ENCODE measurements at places on chromosomes 6 and 20.

- DNase-seq, result no peak
Measured at GRCh38 chr6:149766156-149766769, 16.7 kb downstream of the PCMT1 start.

DNA sequence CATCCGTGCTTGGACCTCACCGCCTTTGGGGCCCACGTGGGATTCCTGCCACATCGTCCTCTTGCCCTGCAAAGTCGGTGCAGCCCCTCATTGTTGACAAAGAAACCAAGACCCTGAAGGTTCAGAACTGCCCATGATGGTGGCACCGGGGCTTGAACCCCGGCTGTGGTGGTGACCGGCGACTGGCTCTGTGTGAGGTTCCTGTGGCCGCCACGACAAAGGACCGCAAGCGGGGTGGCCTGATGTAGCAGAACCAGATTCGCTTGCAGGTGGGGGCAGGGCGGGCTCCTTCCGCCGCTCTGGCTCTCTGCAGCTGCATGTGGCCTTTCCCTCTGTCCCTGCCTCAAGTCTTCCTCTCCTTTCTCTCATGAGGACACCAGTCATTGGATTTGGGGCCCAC lies 28.7 kb downstream of the SLCO4A1 start:
- DNase-seq, result no peak

DNA sequence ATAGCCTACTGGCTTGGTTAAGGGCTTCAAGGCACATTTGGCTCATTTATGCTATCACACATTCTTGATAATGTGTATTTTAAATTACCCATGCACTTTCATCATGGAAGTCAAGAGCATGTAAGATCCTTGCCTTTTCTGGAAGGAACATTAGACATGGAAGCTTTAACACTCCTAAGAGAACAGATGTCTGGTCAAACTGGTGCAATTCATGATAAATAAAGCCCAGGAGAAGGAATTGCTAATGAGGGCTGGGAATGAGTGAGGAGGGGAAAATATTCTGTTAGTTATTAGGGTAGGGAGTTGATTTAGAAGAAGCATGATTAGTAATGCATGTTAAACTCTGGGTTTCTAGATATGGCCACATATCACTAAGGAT lies 688.6 kb upstream of the CITED2 start:
- no peak for DNase-seq

GRCh38 chr6:168186438-168186837 lies 107.4 kb upstream of the FRMD1 start:
- DNase-seq, result no peak

- DNase-seq, result no peak
Measured at GRCh38 chr6:161496941-161497340, 223.1 kb upstream of the AGPAT4 start.

GRCh38 chr6:85911067-85911466 lies 268.4 kb upstream of the SYNCRIP start:
- no peak for DNase-seq

DNA sequence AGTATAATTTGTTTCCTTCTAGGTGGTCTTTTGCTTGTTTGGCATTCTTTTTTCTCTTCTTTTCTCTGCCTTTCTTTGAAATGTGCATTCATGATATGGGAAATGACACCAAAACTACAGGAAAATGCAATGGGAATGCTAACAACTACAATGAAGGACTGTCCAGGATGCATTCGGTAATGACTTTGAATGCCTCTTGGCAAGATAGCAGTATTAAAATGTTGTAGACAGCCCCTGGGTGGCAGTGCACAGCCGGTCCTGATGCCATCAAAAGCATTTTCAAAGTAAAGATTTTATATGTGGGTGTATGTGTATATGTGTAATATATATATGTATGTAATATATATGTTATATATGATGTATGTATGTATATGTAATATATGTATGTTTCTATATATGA lies 218.8 kb upstream of the MMS22L start:
- no peak for DNase-seq

- DNase-seq, result peak; percentile 42
Measured at GRCh38 chr6:32413427-32414047, 6.6 kb upstream of the BTNL2 start.

DNA sequence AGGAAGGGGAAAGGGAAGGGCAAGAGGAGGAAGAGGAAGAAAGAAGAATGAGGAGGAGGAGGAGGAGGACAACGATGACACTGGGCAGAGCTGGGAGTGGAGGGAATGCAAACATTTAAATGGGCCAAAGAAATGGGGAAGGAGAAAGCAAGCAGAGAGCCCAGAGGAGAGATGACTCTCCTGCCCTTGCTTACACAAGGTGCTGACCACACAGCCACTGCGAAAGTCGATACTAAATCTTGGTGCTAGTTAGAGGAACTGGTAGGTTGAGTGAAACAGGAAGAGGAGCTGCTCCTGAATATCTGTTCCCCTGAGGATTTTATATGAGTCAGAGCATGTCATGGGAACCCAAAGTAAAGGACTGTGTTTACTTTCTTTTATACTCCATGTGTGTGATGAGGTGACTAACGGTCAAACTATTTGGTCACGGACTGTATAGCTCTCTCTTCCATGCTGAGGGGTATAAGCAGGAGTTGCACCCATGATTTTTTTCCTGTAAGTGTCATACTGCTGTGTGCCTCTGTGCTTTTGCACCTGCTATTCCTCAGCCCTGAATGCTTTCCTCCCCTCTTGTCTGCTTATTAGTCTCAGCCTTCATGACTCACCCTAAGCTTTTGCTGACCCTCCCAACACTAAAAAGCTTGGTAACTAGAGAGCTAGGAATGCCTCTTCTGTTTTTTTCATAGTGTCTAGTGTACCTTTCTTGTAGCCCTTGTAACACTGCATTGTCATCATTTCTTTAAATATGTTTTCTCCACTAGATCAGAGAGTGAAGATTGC lies 9.5 kb upstream of the PAQR8 start:
- no peak for DNase-seq

DNA sequence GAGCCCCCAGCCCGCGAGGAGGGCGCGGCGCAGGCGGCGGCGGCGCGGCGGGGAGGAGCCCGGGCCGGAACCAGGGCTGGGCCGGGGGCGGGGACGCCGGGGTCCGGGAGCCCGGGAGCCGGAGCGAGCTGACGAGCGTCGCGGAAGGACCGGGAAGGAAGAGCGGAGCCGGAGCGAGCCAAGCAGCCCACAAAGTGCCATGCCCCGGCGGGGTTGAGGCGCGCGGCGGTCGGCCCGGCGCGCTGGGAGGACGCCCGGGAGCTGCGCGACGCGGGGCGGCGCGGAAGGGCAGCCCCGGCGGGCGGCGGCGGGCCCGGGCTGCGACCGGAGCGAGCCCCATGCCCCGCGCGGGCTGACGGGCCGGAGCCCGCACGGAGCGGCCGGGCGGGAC lies 289 bp downstream of the FOXP4 start:
- no peak for DNase-seq

DNA sequence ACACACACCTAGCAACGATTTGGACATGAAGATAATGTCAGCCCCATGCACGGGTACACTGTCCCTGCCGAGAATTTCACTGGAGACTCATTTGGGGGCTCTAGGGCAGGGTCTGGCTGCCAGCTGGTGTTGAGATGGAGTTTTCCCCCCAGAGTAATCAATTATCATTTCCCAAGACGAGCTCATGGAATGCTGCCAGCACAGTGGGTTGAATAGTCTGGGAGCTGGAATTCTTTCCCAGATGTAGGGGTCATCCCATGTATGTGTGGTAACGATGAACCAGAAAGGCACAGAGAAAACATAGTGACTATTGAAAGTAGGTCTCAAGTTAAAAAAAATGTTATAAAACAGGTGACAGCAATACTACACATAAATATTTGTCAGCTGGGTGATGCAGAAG lies 579.9 kb downstream of the MAFB start:
- no peak for DNase-seq

DNA sequence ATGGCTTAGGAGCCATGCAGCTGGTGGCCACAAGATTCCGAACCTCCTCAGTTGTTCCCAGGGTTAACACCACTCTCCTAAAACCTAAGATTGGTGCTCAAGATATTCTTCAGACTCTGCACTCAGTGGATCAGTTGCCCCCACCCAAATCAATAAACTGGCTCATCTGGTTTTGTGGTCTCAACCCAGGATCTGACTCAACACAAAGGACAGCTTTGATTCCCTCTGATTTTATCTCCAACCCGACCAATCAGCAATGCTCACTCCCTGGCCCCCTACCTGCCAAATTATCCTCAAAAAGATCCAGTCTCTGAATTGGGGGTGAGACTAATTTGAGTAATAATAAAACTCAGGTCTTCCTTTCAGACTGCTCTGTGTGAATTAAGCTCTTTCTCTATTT lies 137.5 kb downstream of the EYS start:
- DNase-seq, result no peak

DNA sequence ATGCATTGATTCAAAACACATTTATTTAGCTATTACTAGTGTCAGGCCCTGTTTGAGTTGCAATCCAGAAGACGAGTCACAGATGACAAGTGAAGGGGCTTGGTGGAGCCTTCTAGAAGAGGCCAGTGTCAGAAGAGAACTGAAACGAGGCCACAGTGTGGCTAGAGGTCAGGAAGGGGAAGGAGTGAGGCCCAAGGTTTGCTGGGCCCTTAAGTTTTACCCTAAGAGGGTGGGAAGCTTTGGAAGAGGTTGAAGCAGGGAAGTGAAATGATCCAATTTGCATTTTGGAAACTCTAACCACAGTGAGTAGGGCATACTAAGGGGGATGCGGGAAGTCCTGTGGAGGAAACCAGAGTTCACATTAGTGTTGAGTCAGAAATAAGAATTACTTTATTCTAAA lies 25.0 kb downstream of the TTK start:
- DNase-seq, result no peak

GRCh38 chr20:17465236-17465635 lies 65.9 kb downstream of the BFSP1 start:
- DNase-seq, result no peak

- DNase-seq, result no peak
Measured at GRCh38 chr6:40558102-40558501, 29.1 kb downstream of the LRFN2 start.

GRCh38 chr6:139748353-139749146 lies 374.1 kb upstream of the CITED2 start:
- no peak for DNase-seq

GRCh38 chr20:51766994-51767866 lies 960 bp downstream of the ATP9A start:
- peak; percentile 80 for DNase-seq
